ENCODE measurements at places on chromosomes 6 and 20.

- no peak for DNase-seq
These were observed 9.9 kb upstream of the ID4 start for GRCh38 chr6:19827247-19827646.

GRCh38 chr6:108920751-108921150 lies 72.5 kb downstream of the ARMC2 start:
- no peak for DNase-seq

GRCh38 chr6:143125864-143126573 lies 65.3 kb downstream of the AIG1 start:
- DNase-seq = no peak

- no peak for DNase-seq
These were observed 262.6 kb downstream of the NKAIN2 start for GRCh38 chr6:124066269-124066668.

- DNase-seq = no peak
These were observed 359.8 kb downstream of the ZFAND3 start for GRCh38 chr6:38179300-38179699.

GRCh38 chr6:160221423-160221822 lies 37.2 kb downstream of the SLC22A2 start:
- DNase-seq = no peak

DNA sequence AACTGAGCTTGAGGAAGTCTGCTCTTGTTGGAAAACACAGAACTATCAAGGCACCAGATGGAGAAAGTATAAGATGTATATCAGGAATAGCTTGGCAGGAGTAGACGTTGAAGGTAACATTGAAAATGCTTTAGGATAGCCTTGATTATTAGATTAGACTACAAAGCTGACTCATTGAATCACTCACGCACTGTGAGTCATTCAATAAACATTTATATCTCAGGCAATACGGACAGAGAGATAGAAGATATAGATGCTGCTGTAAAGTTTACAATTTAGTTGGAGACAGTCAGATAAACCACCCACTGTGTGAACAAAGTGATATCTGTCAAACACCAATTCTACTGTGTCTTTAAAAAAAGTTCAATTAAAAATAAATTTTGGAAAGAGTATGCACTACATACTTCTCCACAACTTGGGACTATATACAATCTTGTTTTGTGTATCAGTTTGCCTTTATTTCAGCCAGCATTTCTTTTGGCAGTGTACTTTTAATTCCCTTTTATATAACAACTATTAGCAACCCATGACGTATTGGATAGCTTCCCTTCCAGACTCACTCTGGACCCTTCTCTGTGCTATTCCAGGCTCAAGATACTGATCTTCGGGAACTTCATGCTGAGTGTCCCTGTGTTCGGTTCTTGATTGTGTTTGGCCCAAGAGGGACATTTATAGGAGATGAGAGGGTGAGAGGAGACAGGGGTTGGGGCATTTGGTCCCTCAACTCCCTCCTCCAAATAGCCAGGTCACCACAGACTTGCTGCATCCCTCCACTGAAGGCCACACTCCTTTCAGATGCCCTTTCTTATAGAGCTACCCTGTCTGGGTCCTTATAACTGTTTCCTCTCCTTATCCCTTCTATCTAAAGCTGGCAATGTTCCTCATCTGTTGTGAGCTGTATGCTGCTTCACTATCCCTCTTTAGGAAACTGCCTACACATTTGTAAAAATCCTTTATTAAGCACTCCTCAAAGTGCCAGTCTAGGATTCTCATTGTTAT lies 176.6 kb upstream of the PTPRK start:
- DNase-seq = no peak

DNA sequence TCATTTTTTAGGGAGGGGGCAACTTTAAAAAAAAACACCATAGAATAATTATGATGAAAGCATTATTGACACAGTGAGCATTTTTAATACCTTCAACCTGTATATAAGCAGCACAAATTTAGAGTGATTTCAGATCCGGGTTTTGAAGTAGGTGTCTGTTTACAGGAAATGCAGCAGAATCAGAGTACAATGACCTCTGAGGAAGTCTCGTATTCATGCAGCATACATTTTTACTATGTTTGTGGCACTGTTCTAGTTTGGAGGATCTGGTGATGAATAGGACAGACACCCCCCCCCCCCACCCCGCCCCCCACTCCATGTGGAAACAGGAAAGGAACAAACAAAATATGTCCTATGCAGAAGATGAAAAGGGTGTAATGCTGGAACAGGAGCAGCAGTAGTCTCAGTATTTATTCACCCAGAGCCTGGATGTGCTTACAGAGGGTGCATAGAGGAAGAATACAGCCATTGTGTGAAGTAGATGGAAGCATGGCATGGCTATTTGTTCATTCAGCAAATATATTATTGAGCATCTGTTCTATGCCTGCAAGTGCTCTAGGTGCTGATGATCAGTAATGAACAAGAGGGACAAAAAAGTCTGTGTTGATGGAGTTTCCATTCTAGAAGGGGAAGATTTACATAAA lies 19.7 kb downstream of the VAPB start:
- DNase-seq = no peak

DNA sequence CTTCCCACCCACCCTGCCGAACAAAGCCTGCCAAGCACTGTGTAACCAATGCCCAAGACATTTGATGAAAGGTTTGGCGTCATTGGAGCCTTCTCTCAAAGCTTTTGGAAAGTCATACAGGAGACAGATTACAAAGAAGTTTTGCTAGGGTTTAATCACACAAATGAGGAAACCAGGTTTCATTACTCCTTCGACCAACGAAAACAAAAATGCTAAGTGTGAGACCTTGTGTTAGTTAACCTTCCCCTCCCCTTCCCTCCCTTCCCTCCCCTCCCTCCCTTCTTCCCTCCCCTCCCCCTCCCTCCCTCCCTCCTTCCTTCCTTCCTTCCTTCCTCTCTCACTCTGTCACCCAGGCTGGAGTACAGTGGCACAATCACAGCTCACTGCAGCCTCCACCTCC lies 96.1 kb upstream of the CD83 start:
- DNase-seq = no peak

- no peak for DNase-seq
These were observed 128.8 kb upstream of the GGTLC1 start for GRCh38 chr20:24117383-24117782.

GRCh38 chr20:46970937-46971630 lies 76.4 kb downstream of the EYA2 start:
- peak; percentile 52 for DNase-seq

DNA sequence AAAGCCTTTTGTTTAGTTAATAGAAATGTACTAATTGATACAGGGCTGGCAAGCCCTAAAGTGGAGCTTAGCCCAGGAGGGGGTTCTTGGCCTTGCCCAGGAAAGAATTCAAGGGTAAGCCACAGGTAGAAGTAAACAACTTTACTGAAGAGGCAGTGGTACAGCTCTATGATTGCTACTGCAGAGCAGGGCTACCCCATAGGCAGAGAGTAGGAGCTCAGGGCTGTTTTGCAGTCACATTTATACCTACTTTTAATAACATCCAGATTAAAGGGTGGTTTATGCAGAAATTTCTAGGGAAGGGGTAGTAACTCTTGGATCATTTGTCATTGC lies 680.4 kb upstream of the GJE1 start:
- DNase-seq = no peak

DNA sequence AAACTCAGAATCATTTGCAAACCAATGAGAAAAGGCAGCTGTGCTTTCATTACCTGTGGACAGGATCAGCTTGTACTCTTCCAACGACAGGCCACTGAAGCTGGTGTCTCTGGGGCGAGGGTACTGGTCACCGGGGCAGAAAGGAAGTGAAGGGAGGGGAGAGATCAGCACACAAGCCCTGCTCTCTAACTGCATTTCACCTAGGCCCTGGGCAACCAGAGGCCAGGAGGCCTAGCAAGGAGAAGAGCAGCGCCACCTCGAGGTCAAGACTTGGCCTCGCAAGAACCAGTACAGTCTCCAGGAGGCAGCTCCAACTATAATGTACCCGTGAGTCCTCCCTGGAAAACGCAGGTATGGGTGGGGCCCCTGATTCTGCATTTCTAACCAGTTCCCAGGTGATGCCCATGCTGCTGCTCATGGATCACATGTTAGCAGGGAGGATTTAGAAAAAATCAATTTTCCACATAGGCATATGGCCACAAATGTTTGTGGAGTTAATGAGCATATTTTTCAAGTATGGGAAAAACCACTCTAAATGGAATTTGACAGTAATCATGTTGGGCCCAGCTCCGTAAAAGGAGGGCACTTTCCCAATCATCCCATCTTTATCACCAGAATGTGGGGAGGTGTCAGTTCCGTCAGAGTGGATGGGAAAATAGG lies 11.0 kb downstream of the UQCC2 start:
- peak; percentile 79 for DNase-seq

GRCh38 chr20:11826334-11826733 lies 91.4 kb upstream of the BTBD3 start:
- no peak for DNase-seq

GRCh38 chr20:549722-550496 lies 6.3 kb upstream of the CSNK2A1 start:
- no peak for DNase-seq

DNA sequence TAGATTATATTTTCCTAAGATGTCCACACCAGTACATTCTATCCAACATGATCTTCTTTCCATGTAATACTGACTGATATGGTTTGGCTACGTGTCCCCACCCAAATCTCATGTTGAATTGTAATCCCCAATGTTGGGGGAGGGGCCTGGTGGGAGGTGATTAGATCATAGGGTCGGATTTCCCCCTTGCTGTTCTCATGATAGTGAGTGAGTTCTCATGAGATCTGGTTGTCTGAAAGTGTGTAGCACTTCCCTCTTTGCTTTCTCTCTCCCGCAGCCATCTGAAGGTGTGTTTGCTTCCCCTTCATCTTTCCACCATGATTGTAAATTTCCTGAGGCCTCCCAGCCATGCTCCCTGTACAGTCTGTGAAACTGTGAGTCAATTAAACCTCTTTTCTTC lies 12.2 kb upstream of the HBS1L start:
- DNase-seq = no peak

DNA sequence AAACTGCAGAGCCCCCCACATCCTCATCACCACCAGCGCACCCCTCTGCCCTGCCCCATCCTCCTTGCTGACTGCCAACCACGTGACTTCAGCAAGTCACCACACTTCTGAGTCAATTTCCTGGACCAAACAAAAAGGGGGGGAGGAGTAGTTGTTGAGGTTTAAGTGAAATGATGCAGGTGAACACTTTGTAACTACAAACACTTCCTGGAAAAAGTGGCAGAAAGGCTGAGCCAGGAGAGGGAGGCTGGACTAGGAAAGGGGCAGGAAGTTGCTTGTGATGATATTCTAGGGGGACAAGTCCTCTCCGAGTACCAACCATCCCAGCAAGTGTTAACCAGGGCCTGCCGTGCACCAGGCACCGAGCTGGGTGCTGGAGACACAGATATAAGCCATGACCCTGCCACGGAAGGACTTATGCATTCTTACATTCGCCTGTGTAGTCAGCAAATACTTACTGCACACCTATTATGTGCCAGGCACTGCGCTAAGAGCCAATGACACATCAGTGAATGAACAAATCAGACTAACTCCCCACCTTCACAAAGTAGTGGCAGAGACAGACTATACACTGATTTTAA lies 67.3 kb downstream of the PREX1 start:
- DNase-seq = no peak

DNA sequence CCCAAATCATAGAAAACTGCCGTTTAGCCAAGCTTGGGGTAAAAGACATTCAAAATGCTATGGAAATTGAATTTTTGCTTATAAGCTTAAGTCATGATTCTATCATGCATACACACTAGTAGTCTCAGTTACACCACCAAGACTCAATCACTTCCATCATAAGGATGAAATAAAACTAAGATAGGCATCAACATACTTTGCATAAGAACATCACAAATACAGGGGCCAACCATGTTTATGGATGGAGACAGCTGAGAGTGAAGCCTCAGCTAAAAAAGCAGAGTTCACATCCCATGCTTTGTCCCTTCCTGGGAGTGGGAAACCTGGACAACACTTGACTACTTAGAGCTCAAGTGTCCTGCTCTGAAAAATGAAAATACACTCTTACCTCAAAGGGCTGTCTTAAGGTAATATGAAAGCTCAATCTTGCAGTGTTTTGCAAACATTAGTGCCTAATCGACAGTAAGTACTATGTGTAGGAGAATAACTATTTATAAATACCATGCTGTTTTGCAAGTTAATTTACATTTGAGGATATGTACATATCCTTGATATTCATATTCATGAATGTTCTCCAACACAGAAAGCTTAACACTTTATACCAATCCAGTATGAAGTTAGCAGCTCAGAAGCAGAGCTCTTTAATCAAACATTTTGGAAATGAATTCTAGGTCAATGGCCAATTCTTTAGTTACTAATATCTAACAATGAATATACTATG lies 32.0 kb upstream of the SMIM28 start:
- DNase-seq = no peak

GRCh38 chr6:54072635-54073313 lies 38.5 kb upstream of the MLIP start:
- DNase-seq = no peak

GRCh38 chr6:70575899-70576495 lies 9.3 kb downstream of the SDHAF4 start:
- no peak for DNase-seq

- no peak for DNase-seq
These were observed 113.0 kb upstream of the IYD start for GRCh38 chr6:150255840-150256239.

DNA sequence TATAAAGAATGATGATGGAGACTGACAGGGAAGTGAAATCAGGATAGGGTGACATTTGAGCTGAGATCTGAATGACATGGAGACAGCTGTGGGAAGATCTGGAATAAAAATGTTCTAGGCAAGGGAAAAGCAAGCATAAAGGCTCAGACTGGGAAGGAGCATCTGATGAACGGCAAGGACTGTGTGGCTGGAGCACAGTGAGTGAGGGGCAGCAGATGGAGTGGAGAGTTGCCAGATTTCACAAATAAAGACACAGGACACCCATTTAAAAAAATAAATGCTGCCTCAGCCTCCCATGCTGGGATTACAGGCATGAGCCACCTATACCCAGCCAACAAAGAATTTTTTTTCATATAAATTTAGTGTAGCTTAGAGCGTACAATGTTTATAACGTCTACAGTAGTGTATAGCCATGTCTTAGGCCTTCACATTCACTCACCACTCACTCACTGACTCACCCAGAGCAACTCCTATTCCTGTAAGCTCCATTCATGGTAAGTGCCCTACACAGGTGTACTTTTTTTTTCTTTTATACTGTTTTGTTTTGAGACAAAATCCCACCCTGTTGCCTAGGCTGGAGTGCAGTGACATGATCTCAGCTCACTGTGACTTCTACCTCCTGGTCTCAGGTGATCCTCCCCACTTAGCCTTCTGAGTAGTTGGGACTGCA lies 2.4 kb upstream of the ZBTB24 start:
- no peak for DNase-seq

All from cerebellar cortex (tissue), 1 donor.